Stimulated activated CD4-positive, alpha-beta T cell treated with anti-CD3 and anti-CD28 coated beads, Interleukin-15, amount 100 ng/mL, for 1 hour (primary cell): ENCODE measurements at places on chromosomes 6 and 20.

DNA sequence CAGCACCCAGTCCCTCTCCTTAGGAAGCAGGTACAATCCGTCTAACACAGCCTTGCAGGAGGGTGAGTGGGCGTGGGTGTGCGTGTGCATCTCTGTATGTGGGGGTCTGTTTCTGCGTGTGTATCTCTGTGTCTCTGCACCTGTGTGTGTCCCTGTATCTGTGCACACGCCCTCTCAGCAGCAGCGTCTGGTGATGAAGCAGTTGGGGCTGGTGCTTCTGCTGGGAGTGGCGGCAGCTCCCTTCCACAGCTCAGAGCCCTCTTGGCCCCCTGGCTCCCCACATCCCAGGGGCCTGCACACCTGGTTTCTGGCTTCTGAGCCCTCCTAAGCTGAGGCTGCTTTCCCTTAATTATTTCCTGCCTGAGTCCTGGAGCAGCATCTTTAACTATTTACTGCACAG lies 49.5 kb upstream of the CCDC167 start:
- no peak for DNase-seq

DNA sequence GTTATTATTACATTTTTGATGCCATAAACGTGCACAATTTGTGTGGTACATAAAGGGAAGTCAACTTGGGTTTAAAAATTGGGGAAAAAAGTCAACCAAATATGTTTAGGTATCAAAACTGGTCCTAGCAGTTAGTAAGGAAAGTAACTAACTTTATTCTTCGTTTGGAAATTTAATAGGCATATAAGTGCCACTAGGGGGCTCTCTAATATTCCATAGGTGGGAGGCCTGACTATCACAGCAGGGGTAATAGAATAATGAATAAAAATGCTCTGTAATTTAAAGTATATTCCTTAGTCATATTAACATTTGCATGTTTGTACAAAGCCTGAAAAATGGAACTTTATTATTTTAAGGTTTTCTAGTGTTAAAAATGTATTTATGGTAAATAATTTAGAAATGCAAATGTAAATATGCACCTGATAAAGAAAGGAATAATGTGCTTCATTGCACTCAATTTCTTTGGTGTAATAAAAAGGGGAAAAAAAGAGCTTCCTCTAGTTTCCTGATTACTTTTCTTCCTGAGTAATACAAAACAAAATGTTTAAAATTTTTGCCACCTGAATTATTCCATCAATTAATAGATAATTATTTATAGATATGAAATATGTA lies 125.7 kb upstream of the HDAC2 start:
- DNase-seq: no peak

DNA sequence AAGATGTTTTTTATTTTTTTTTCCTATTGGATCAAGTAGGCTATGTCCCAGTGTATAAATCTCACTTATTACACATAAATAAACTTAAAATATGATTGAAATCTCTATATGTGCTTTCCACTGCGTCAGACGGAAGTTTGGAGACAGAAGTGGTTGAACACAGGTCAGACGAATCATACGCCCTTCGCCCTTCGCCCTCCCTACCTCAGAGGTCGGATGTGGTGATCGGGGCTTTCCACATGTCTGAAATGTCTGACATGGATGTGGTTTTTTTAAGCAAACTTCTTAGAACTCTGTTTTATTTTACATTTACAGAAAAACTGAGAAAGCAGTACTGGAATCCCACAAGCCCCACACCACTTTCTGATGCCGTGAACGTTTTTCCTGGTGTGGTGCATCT lies 344.4 kb downstream of the THBS2 start:
- no peak for DNase-seq

- no peak for DNase-seq
Measured at GRCh38 chr6:66210964-66211363, 503.9 kb upstream of the EYS start.

DNA sequence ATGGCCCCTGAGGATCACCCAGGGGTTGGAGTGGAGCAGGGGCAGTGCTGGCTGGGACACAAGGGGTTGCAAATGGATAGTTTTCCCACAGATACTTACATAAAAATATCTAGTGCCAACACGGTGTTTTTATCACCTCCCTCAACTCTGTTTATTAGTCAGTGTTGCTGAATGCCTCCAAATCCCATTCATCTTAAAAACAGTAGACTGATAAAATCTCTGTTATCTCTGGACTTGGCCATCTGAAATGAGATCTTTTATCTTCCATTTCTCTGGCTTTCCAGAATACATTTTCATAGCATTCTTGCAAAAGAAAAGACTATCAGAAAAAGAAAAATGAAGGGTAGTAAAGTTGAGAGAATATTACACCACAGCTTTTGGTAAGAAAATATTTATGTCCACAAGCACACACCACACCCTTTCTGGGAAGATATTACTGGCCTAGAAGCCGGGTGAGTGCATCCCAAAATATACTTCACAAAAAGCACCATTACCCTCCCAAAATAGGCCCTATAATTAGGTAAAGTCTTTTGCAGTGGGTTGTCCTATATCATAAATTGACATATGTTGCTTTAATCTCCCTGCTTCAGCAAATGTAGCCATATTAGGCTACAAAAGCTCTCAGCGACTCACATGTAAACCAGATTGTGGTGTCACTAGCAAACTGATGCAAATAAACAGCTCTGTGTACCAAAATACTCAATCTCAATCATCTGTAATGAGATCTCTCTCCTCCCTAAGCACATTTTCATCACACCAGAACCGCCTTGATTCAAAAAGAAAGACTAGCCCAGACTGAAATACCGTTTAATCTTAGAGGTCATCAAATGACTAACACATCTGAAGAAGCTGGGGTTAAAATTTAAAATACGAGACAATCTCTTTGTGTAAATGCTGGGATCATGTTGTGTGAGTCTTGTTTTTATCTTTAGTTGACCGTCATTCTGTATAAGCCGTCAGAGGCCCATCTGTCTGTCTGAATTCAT lies 96.7 kb downstream of the FYN start:
- no peak for DNase-seq

DNA sequence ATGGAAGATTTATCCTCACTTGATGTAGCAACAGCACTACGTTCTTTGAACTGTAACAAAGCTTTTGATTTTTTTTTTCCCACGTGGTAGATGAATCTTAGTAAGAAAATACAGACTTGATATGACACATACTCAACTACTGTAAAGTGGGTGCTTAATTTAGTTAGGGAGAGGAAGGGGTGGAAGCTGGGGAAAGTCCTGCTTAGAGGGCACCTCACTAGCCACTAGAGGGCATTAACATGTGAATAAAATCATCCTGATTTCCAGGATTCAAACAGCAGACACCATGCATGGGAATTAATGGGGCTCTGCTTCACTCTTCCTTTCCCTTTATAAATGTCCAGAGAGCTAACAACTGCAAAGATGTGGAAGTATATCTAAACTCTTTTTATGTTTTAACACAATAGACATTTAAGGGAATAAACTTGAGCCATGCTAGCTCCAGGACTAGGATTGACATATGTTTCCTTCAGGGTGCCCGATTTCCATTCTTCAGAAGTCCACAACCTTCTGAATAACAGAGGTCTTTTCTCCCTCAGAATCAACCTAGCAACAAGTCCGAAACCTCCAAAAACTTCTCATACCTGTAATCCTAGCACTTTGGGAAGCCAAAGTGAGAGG lies 250.1 kb downstream of the ATXN1 start:
- DNase-seq: no peak

DNA sequence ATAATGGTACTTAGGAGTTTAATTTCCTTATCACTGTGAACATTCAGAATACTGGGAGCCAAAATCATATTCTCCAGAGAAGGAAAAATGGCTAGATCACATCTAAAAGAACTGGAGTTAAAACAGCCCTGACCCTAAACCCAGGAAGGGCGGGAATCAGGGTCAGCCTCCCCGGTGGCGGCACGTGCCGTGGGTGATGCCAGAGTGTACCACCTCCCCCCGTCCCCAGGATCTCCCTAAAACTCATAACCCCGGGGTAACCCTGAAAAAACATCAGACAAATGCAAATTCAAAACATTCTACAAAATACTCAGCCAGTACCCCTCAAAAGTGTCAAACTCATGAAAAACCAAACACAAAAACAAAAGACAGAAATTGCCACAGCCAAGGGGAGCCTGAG lies 148.3 kb downstream of the DLL1 start:
- no peak for DNase-seq

- no peak for DNase-seq
Measured at GRCh38 chr6:12395898-12396297, 105.7 kb downstream of the EDN1 start.

GRCh38 chr6:3939964-3940363 lies 90.8 kb downstream of the FAM50B start:
- no peak for DNase-seq

- DNase-seq: no peak
Measured at GRCh38 chr6:13511913-13512717, 24.7 kb upstream of the GFOD1 start.

GRCh38 chr6:148713033-148713738 lies 33.6 kb upstream of the UST start:
- DNase-seq: no peak

- no peak for DNase-seq
Measured at GRCh38 chr6:90083891-90084290, 189.6 kb downstream of the GJA10 start.

GRCh38 chr6:51618563-51618962 lies 468.9 kb downstream of the PKHD1 start:
- DNase-seq: no peak

DNA sequence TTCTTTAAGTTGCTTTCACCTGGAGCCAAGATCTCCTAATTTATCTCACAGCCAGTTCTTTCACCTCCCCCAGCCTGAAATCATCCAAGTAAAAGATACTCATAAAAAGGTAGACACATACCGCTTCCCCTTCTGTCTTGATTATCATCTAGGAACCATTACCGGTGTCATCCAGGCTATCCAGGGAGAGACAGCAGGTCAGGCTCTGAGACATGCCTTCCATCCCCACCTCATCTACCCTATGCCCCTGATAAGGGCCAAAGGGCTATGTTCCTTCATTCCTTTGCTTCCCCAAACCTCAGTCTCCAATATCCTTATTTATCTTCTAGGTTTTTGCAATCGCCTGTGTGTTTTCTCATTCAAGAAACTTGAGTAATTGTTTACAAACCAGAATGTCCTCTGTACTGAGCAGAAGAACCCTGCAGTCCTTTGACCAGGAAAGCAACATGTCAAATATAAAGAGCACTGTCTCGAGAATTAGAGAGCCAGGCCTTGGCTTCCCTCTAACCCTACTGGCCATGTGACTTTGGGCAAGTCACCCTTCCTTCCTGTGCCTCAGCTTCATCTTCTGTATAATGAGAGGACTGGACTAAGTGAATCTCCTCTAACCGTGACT lies 41.0 kb downstream of the TNFRSF21 start:
- no peak for DNase-seq

DNA sequence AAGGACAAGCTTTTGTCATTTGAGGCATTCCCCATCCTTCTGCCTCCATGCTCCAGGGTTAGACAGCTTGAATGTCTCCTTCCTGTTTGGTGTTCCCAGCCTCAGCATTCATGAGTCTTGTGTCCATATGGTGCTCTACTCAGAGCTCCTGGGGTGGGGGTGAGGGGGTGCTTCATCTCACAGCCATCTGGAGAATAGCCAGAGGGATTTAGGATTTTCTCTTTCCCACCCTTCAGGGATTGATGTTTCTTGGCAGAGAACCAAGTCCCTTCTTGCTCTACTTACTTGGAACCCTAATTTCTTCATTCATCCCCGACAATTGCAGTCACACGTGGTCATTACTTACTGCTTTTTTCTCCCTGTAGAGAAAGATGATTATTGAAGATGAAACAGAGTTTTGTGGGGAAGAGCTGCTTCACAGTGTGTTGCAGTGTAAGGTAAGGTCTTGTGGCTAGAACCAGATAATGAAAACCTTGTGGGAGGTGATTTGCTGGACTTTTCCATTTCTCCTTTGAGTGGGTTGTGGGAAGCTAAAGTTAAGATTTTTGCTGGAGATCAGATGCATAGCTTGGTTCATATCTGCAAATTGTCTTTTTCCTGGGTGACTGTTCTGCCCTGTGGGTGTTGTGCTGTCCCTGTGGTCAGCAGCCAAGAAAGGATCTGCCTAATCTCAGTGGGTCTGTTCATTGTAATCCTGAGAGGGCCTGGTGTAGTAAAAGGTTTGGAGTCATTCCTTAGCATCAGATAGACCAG lies 18.6 kb downstream of the CMTR1 start:
- no peak for DNase-seq

DNA sequence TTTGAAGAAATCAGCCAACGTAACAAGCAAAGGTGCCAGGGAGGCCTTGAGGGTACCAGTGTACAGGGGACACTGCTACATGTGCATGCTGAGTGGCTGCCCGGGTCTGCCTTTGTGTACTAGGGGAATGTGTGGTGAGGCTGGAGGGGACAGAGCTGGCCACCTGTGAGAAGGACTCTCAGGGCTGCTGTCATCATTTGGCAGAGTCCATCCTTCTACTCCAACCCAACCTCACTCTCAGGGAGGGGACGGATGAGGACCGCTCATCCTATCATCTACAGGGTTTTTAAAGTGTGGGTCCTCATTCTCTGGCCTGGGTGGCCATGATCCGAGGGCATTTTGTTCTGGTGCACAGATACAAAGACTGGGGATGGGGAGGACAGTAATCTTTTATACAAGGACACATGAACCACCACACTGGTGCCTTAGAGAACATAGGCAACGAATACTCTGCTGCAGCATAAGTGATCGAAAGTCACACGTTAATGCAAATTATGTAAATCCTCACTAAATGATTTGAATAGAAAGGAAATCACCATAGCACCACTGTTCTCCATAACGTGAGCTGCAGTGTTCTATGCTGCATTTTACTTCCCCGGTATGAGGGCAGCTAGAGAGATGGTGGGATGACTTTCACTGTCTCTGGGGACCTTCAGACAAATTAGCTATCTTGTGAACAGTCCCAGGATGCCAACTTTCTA lies 181.4 kb downstream of the GMPR start:
- DNase-seq: no peak

GRCh38 chr6:145045582-145045981 lies 689.7 kb downstream of the EPM2A start:
- no peak for DNase-seq

DNA sequence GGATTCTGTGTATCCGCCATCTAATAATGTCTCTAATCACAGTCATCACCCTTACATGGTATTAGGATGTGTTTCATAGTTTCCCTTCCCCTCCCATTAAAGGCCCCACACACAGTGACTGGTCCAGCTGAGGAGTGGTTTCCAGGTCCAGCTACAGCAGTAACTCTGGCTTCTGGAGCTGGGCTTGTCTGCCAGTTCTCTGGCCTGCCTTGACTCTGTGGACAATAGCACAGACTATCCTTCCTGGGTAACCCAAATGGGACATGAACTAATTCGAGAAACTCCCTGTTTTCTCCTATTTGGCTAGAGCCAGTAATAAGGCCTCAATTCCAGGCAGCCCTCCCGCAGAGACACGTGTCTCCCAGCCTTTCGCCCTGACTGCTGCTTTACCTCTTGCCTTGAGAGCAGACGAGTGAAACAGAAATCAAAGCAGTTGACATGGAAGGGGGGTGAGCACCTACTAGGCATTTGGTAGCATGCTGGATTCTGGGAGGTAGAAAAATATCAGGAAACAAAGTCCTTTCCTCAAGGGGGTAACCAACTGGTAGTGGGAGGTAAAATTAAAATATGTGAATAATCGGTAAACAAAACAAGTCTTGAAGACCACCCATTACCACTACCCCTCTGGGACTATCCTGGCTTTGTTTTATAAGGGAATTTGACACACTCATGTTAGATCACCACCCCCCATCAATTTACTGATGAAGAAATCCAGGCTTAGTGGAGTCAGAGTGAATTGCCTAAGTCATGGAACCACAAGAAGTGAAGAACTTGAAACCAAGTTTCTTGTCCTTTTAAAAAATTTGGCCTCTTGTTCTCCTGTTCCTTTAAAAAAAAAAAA lies 1.2 kb downstream of the TRAF3IP2 start:
- DNase-seq: no peak
